NCI-H1048 (cell line): ENCODE measurements at places on chromosomes 11 and 22.

DNA sequence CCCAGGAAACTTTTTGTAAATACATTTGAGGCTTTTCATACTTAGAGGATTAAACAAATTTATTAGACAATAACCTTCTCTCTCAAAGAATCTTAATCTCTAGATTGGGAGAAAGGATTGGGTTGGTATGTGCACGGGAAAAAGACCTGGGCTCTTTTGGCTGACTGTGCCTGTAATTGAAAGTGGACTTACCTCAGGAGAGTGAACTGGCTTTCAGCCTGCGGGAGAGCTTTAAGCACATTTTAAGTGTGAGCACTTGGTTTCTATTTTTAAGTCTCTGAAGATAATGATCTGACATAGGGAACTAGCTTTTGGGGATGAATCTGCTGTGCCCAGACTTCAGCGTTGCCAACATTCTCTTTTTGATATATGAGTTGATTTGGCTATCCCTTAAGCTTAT is 35.8 kb downstream of the UVRAG start:
- no peak for DNase-seq

- no peak for DNase-seq
Observed at GRCh38 chr11:87013912-87014825, 23.6 kb upstream of the TMEM135 start.

- no peak for DNase-seq
Observed at GRCh38 chr11:106969644-106970355, 48.5 kb downstream of the GUCY1A2 start.

GRCh38 chr11:120929664-120930154 is 94.2 kb upstream of the TBCEL start:
- no peak for DNase-seq

- DNase-seq: no peak
Observed at GRCh38 chr11:2301631-2302305, at the start of the genes C11orf21 and TSPAN32. Gene C11orf21, minus strand, starts transcription at chr11:2301918. Its CDS starts 110 bp downstream, at chr11:2301808. Gene TSPAN32, plus strand, starts transcription at chr11:2302013. Its CDS starts 137 bp downstream, at chr11:2302150.

GRCh38 chr11:129224538-129224937 is 32.4 kb upstream of the ARHGAP32 start:
- DNase-seq: no peak

GRCh38 chr11:113350336-113351067 is 36.1 kb downstream of the TTC12 start:
- DNase-seq: no peak

DNA sequence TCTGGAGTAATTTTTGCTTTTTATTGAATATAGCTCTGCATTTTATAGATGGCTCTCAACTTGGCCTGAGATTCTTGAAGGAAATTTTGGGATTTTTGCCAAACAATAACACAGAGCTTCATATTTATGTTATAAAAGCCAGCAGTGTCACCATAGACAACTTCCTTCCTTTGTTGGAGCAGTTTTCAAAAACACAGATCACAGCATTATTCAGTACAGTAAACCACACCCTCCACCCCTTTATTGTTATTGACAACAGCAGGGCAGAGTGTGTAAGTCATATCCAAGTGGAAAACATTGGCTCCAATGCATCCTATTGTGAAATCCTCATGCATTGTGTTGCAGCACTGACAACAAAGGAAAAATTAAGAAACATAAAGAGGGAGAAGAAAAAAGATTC is 62.6 kb upstream of the PRSS23 start:
- DNase-seq: no peak

DNA sequence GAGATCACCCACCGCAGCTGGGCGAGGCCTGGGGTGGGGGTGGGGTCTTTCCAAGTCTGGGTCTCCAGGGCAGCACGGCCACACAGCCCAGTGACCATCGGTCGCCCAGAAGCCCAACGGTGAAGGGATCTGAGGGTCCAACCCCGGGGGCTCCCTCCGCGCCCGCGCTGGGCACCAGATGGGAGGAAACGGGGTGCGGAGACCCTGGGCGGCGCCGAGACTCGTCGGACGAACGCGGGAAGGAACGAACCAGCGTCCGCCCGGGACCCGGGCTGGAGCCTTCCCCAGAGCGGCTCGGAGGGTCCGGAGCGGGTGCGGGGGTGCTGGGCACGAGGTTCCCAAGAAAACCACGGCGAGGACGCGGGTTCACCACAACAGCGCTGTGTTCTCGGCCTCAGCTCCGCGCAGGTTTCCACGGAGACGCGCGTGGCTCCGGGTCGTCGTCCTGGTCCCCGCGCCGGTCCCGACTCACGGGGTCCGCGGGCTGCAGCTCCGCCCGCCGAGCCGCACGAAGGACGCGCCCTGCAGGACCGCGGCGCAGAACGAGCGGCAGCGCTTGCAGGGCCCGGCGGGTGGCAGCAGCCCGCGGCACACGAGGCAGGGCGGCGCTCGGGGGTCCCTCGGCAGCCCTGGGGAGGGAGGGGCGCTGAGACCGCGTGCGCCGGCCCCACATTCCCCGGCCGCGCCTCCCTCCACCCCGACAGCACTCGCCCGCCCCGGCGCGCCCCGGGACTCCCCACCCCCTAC is 2.3 kb upstream of the IL17REL start:
- DNase-seq: no peak

DNA sequence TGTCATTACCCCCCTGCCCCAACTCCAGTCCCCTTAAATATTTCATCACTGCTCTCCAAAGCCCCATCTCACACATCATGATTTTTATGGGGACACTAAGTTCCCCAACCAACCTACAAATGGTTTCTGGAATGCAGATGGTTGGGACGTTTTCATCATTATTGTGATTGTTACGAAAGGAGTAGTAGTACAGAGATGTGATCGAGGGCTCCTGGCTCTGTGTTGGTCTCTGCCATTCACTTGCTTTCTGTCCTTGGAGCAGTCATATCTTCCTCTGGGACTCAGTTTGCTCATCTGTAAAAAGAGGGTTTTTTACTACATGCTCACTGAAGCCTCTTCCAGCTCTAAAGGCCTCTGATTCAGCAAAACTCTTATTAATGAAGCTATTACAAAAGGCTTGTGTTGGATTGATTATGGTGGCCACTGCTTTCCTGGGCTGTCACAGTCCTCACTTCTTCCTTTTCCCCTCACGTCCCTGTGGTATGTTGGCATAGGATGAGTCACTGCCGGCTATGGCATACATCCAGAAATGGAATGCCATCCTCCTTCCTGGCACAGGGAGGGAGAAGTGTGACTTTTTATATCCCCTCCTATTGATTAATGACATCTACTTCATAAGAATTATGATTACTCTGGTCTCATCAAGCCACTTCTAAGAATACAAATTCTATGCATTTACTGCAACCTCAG is 593.7 kb downstream of the METTL15 start:
- DNase-seq: no peak

DNA sequence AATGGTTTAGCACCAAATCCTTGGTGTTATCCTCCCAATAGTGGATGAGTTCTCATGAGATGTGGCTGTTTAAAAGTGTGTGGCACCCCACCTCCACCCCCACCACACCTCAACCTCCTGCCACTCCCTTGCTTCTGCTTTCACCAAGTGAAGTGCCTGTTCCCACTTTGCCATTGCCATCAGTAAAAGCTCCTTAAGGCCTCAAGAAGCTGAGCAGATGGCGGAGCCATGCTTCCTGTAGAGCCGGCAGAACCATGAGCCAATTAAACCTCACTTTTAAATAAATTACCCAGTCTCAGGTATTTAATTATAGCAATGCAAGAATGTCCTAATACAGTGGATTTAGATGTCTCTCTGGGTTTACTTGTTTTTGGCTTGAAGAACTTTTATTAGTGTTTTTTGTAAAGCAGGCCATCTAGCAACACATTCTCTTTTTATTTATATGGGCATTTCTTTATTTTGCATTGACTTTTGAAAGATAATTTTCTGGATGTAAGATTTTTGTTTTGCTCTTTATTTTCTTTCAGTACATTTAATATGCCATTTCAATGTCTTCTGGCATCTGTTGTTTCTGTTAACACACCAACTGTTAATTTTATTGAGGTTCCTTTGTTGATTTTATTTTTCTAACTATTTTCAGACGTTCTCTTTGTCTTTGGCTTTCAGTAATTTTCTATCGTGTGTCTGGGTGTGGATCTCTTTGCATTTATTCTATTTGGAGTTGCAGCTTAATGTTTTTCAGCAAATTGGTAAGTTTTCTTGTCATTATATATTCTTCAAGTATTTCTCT is 724.5 kb upstream of the CNTN5 start:
- no peak for DNase-seq

DNA sequence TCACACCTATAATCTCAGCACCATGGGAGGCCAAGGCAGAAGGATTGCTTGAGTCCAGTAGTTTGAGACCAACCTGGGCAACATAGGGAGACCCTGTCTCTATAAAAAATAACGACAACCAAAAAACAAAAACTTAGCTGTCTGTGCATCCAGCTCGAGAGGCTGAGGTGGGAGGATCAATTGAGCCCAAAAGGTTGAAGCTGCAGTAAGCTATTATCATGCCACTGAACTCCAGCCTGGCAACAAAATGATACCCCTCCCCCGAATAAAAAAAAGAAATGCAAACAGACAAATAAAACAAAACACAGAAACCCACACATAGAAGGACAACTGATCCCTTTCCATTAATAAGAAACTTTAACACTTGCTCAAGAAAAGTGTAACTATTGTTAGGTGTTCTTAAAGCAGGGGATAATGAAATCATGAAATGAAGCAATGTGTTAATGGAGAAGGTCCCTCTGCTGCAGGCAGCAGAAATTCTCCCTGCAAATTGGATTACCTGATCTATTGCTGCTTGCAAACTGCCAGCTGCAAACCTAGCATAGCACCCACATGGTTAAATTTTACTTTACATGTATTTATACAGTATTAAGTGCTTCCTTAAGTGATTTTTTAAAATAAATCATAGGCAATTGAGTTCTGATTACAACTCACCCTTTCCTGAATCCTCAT is 226.3 kb downstream of the SBF2 start:
- DNase-seq: no peak

DNA sequence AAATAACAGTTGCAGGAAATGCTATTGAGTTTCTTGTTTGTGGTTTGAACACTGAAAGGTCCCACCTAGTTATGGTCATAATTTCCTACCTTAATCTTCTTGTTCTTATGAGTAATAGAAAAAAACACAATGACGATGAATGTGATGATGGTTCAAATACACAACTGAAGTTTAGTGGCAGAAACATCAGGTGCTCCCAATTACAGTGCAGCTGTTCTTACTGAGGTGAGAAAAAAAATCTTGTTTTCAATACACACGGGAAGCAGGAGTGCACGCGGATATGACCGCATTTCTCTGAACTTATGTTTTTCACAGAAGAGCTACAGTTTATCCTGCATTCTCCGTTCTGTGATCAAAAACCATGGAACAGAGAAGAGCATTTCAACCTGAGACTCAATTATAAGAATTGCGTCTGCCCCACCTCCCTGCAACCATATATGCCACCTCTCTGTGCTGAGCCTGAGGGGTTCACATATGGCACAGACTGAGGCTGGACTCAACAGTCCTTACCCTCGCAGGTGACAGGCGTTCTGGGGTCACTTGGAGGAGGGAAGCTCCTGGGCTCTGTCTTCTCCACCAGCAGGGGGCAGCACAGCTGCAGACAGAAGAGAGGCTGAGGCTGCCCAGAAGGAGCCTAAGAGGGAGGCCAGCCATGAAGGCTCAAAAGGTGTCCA is 99.7 kb upstream of the IGLL5 start:
- DNase-seq: no peak
